Stimulated activated CD8-positive, alpha-beta memory T cell treated with anti-CD3 and anti-CD28 coated beads, Interleukin-7, amount 100 ng/mL, for 4 hours (primary cell): ENCODE measurements at places on chromosomes 4 and X.

GRCh38 chr4:74934888-74935287, 2.0 kb downstream of the PARM1 start:
- no peak for DNase-seq

GRCh38 chr4:127832585-127832984, 48.1 kb upstream of the PLK4 start:
- DNase-seq: no peak

- no peak for DNase-seq
These were observed 71.7 kb upstream of the HGFAC start for GRCh38 chr4:3369781-3370674.

GRCh38 chrX:1384658-1385252, 7.2 kb downstream of the SLC25A6 start:
- DNase-seq: no peak

DNA sequence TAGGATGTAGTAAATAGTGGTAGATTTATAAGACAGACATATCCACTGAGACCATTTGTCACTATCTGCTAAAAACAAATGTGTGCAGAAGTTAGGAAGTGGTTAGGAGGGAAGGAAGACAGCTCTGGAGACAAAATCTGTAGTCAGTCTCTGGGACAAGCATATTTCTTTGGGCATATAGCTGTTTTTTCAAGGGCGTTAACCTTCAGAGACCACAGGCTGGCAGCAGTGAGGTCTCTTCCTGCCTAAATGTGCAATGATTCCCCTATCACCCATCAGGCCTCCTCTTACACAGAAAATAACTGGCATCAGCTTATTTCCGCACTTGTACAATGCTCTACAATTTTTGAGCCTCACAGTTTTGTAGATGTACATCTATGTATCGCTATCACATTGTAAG, 6.5 kb downstream of the TMEM150C start:
- DNase-seq: no peak

- no peak for DNase-seq
These were observed 2008.5 kb upstream of the TENM3 start for GRCh38 chr4:180234730-180235129.

DNA sequence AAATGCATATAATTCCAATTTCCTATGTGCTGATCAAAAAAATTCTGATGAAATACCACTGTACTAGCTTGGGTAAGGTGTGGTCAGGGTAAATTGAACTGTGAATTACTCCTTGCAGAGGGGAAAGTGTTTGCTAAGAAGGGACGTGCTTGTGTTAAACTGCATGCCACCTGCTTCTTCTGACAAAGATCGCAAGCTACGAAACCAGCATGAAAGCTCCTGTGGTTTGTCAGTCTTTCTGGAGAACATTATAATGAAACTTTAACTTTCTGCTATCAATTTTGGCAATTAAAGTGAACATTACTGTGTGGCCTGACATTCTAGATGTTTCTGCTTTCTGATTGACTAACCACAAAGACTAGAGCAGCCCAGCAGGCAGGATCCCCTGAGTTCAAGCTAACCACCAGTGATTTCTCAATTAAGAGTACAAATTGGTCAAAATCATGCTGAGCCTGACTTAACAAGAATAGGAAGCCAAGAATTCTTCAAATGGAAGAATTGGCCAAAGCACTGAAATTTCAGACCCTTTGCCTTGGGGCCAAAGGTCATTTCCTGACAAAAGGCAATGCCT, 239.0 kb downstream of the SLITRK2 start:
- DNase-seq: no peak

DNA sequence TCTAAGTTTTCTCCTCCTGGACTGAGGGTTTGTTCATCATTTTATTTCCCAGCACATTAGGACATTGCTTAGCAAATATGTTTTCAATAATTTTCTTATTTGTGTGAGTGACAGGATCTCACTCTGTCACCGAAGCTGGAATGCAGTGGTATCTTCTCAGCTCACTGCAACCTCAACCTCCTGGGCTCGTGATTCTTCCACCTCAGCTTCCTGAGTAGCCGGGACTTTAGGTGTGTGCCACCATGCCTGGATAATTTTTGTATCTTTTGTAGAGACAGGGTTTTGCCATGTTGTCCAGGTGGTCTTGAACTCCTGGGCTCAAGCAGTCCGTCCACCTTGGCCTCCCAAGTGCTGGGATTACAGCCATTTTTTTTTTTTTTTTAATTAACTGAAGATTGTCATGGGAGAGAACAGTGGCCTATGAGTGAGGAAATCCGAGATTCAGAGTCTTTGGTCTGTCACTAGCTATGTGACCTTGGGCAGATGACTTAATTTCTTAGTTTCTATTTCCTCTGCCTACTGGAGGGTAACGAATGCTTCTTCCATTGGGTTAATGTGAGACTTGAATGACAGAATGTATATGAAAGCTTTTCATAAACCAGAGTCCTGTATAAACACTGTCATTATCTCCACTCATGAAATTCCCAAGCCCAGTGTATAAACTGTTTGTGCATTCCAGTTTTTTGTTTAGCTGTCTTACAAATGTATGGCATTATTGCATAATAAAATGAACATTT, 23.9 kb downstream of the MOB1B start:
- no peak for DNase-seq
